Activated CD4-positive, alpha-beta T cell treated with anti-CD3 and anti-CD28 coated beads, Interleukin-10, Interleukin-2, amounts not matched to agents 100 ng/mL and 50 ng/mL, durations not matched to agents 16 hours and 8 hours (primary cell): ENCODE measurements at places on chromosomes 3 and 15.

- no peak for DNase-seq
Observed at GRCh38 chr3:41198526-41198925, 779 bp upstream of the CTNNB1 start.

DNA sequence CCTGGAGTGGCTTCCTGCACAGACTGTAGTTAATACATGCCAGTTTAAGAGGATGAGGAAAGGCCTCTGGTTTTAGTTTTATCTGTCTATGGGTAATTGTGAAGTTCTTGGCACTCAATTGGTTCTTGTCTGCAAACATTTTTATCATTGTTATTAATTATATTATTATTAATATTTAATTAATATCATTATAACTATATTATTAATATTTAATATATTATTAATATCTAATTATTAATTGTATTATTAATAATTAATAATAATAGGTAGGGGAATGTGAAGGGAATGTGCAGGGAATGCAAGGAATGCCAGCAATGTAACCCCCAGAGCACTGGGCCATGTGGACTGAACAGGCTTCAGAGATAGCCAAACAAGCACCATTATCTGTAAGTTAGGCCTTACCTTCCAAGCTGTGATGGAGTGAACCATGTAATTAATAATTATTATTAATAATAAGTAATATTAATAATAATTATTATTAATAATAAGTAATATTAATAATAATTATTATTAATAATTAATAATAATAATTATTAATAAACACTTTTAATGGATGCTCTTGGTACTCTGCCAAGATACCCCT is 79.8 kb upstream of the NMNAT3 start:
- DNase-seq: no peak

GRCh38 chr15:83062768-83063180 is 4.3 kb downstream of the BTBD1 start:
- DNase-seq: no peak

- no peak for DNase-seq
Observed at GRCh38 chr15:69756440-69756839, 303.8 kb downstream of the RPLP1 start.

- no peak for DNase-seq
Observed at GRCh38 chr3:193830791-193831191, 237.8 kb downstream of the OPA1 start.

DNA sequence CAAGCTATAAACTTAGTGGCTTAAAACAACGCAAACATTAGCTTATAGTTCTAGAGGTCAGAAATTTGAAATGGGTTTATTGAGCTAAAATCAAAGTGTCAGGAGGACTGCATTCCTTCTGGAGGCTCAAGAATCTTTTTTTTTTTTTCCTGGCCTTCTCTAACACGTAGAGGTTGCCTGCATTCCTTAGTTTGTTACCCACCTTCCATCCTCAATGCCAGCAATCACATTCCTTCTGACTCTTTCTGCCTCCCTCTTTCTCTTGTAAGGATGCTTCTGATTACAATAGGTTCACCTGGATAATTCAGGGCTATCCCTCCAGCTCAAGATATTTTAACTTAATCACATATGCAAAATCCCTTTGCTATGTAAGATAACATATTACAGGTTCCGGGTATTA is 24.8 kb downstream of the REC114 start:
- no peak for DNase-seq

DNA sequence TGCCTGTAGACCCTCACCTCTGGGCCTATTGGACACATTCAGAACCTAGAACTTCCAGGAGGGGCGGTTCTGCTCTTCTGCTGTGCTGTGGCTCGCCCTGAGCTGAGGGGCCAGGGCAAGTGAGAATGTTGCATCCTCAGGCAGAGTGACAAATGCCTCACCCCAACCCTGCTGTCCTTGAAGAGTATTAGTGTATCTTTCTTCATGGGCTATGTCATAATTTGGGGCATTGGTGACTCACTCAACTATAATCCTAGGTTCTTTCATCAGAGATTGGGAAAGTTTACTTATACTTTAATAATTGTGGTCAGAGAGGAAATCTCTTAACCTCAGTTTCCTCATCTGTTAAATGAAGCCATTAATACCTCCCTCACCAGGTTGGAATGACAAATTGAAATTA is 143.8 kb downstream of the SV2B start:
- DNase-seq: no peak

DNA sequence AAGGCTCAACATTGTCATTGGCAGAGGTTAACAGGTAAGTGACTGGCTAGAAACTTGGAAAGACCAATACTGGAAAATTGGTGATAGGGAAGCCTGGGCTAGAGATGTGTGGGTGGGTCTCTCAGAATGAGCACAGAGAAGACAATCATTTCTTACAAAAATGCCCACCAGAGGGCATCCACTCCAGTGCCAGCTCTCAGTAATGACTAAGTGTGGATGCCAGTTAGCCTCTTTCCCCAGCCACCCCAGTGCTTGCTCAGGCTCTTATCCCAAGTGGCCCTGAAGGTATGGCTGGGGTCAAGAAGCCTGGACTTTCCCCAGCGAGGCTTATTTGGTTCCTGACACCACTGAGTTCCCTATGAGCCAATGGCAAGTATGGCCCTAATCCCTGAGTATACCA is 115.9 kb upstream of the ST8SIA2 start:
- DNase-seq: peak; percentile 27

GRCh38 chr3:10405816-10406215 is 84.9 kb upstream of the SEC13 start:
- DNase-seq: no peak

DNA sequence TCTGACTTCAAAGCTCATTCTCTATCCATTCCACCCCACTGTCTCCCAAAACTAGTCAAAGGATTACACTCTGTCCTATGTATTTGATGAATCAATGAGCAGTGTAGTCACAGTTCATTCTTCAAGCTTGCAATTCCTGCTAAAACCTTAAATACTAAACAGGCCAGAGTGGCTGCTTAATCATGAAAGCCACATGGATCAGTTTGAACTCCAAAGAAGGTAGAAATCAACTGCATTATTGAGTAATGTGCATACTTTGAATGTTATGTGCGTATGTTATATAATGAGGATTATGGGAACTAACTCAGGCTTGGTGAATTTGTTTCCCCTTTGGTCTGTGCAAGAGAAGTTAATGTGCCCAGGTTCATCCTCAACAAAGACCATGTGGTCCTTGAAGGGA is 45.4 kb downstream of the PRICKLE2 start:
- DNase-seq: no peak

DNA sequence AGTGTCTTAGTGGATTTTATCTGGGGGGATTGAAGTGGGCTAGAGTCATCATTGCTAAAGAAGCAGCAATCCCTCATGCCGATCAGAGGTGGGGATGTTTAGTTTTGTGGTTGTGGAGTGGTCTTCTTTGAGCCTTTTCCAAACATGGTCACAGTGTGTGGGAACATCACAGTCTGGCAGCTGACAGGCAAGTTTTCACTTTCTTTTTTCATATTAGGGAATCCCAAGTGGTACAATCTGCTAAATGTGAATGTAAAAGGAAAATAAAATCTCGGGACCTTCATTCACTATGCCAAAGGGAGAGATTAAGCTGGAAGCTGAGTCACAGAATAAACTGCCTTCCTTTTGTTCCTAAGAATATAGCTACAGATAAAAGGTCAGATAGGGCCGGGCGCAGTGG is 10.4 kb upstream of the CX3CR1 start:
- no peak for DNase-seq

DNA sequence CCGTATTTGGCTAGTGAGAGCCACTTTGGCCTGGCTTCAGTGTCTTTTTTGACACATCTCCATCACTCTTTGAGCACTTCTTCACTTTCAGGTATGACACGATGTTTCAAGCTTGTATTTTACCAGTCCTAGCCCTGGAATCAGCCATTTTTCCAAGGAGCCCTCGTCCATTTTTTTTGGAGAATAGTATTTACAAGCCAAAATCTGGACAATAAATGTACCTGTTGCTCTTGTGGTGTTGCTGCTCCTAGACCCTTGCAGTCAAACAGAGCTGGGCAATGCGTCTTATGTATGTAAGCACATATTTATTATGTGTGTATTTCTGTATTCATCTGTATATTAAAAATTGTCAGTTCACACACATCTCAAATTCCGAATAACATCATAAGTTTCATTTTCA is 231.2 kb downstream of the THSD4 start:
- no peak for DNase-seq

DNA sequence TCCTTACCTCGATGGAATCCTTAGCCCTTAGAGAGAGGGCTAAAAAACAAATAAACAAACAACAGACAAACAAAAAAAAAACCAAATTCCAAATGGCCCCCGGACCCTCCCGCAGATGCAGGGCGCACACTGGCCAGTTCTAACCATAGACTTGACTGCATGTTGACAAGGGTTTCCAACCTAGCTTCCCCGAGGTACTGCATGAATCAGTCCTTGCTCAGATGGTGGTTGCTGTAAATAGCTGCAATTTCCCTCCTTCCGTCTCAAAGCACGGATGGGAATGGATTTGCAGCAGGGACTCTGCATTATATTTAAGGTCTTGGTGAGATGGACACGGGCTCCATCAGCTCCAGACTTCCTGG is 162.8 kb downstream of the CD47 start:
- DNase-seq: peak; percentile 19

- DNase-seq: no peak
Observed at GRCh38 chr3:25555695-25556437, 108.8 kb downstream of the TOP2B start.

DNA sequence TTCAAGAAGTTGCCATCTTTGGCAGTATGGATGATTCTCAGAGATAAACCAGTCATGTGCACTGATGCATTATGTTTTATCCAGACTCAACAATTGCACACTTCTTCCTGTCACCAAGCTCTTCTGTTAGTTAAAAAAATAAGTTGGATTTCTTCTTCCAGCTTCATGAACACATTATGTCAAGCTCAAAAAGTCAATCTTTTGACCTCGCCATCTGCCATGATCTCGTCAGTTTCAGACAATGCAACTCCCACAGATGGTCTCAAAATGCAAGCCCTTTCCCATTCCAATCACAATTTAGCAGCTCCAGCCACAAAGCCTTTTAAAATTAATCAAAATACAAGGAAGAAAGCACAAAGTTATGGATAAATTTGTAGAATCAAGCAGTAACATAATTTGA is 42.8 kb downstream of the TFDP2 start:
- no peak for DNase-seq

GRCh38 chr15:96183867-96184266 is 146.6 kb upstream of the NR2F2 start:
- DNase-seq: no peak

- no peak for DNase-seq
Observed at GRCh38 chr3:85171976-85172375, 213.2 kb downstream of the CADM2 start.

DNA sequence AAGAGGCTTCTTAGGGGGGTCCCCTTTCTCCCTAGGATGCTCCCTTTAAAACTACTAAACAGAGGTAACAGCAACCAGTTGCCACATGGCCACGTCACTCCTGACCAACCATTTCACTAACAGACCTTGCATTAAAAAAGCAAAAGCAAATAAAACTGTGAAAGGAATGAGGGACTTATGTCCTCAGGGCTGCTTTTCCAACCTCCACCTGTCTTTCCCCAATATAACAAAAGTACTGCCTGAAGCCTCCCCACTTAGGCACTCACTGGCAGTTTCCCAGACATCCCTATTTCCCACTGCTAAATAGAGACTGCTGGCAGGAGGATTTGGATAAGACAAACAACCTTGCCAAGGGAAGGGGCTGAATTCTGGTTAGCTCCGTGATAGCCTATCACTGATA is 130.3 kb downstream of the ATP8B4 start:
- no peak for DNase-seq

DNA sequence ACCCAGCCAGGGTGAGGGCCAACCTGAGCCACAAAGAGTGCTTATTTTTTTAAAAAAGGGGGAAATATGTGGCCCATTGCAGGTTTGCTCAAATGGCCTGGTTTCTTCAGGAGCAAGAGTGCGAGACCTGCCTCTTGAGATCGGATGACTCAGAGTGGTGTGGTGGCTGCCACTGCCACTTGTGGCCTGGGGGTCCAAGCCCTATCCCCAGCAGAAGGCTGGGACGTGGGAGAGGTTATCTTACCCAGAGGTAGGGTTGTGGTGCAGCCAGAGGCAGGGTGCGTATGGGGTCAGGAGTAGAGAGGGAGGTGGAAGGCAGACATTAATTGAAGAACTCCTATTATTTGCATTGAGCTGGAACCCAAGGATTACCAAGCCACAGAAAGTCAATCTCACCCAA is 83.2 kb upstream of the SMAD3 start:
- DNase-seq: no peak

DNA sequence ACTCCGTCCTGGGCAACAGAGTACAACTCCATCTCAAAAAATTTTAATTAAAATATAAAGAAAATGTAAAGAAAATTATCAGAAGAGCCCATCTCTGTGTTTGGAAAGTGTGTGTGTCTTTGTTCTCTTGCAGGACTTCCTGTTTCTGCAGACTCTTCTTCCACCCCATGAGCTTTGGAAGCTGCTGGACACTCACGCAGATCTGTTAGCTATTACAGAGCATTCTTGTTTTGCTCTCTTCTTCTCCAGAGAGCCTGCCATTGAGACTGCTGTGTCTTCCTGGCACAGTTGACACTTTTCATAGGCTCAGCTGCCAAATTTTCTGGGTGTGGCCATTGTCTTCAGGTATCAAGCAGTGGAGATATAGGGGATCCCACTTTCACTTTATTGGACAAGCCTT is 6.0 kb upstream of the CCR8 start:
- DNase-seq: no peak

- DNase-seq: no peak
Observed at GRCh38 chr15:73952171-73952912, 26.1 kb downstream of the LOXL1 start.

DNA sequence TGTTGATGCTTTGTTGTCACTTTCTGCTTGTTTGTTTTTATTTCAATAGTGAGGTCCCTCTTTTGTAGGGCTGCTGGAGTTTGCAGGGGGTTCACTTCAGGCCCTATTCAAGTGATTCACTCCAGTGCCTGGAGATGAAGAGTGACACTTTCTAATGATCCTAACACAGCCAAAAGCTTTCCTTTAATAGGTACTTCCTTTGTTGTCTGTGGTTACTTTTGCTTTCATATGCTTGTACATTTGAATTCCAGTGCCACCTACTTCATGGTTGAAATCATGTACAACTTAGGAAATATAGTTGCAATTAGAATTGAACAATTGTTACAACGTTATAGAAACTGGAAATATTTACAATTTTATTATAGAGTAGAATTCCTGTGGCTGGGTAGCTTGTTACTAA is 466.8 kb upstream of the EPHA3 start:
- no peak for DNase-seq

- DNase-seq: peak; percentile 67
Observed at GRCh38 chr3:56894881-56895431, 93.2 kb upstream of the ARHGEF3 start.
